ENCODE measurements at places on chromosomes 2 and 18.

- no peak for DNase-seq
These were observed at the start of gene TNFAIP6 for GRCh38 chr2:151357359-151357758. Gene TNFAIP6 (plus strand): TSS chr2:151357592. CDS start chr2:151357667, 75 bp downstream.

DNA sequence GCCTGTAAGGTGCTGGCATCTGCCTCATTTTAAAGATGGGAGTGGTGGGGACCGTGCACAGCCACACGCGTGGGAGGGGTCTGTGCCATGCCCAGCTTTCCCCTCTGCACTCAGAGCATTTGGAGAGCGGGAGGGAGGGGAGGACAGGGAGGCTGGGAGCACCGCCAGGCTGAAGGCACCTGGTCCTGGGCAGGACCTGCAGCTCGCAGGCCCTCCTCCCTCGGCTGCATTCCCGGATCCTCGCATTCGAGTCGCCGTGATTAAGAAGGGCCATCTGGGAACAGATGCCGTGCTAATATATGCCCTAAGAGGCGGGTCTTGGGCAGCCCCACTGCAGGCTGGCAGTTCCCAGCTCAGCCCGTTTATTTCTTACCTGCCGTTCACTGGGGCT lies 84.0 kb downstream of the PTGR3 start:
- DNase-seq = no peak

- DNase-seq = no peak
These were observed 2089.7 kb upstream of the CELF4 start for GRCh38 chr18:39655341-39655740.

DNA sequence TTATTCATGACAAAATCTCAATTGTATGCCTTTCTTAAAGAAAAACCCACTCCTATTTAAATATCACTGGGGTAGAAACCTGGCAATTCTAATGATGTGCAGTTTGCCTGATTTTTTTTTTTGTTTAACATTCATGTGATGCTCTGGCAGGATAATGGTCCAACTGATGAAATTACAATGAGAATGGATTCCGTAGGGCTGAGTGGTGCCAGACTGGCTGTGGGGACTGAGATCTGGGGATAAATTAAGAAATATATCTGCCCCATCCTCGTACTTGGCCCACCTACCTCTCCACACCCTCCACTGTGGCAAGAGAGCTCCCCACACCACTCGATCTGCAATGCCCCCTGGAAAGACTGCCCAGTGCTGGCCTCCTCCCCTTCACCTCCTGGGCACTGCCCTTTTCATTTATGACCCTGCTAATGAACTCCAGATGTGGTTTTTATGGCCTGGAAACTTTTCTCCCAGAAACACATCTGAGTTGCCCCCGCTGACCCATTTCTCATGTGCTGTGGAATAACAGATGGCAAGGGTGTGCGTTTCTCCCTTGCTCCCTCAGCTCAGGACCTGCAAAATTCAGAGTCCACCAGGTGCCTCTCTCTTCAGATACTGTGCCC lies 33.0 kb upstream of the RPL37A start:
- no peak for DNase-seq

- DNase-seq = no peak
These were observed 72.9 kb downstream of the ZBTB7C start for GRCh38 chr18:48336332-48336731.

GRCh38 chr2:8380026-8380425 lies 301.8 kb upstream of the ID2 start:
- no peak for DNase-seq

GRCh38 chr18:50460062-50460461 lies 85.2 kb downstream of the SKA1 start:
- DNase-seq = no peak

DNA sequence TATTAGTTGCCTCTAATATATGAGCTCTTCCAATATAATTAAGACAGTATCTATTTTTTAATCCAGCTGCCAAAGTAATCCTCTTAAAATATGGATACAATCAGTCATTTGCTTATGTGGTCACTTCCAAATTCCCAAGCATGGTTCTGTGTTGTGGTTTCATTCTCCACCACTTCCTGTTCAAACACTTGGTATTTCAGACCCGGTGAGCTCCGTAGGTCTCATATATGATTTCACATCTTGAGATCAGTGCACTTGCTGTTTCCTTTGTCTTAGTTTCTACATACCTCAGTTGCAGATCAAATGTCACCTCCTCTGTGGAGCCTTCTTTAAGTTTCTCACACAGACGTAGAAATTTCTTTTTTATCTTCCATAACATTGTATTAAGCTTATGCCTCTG lies 254.2 kb downstream of the KCNS3 start:
- DNase-seq = no peak

- DNase-seq = no peak
These were observed 63.0 kb downstream of the TANK start for GRCh38 chr2:161223139-161223732.

DNA sequence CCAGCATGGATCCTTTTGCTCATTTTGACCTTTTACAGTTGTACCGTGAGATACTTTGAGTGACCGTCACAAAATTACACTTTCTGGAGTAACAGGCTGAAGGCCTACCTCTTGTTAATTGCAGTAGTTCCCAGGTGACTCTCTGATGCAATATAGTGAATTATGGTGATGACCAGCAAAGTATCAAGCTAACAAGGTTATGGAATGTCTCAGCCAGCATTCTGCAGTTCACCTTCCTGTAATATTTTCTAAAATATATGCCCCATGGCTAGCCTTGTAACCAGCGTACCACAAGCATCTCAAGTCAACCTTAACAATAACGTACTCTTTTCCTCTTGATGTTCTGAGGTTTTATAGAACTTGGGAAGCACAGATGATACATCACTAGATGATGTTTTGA lies 234.7 kb downstream of the LTBP1 start:
- DNase-seq = no peak

DNA sequence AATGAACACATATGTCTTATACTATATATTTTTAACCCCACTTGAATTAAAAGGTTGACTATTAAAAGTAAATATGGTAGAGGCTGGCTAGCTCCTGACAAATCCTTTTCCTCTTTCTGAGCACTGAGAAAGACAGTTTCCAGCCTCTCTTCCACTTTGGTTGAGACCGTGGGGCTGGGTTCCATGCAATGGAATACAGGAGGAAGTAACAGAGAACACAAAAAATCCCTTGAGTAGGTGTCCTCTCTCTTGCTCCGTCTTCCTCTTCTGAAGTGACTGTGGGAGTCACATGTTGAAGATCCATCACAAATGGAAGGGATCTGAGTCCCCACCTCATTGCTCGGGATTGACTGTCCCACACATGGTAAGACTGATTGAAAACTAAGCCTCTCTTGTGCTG lies 36.6 kb upstream of the SIGLEC15 start:
- DNase-seq = no peak

GRCh38 chr2:215657844-215658243 lies 222.0 kb upstream of the FN1 start:
- DNase-seq = no peak

- no peak for DNase-seq
These were observed 135.5 kb downstream of the NAPG start for GRCh38 chr18:10661317-10661716.

- no peak for DNase-seq
These were observed 38.8 kb downstream of the G6PC2 start for GRCh38 chr2:168939918-168940317.

- no peak for DNase-seq
These were observed 23.0 kb downstream of the CYTIP start for GRCh38 chr2:157420771-157421323.

GRCh38 chr2:130768191-130768855 lies 13.0 kb downstream of the AMER3 start:
- DNase-seq = no peak

- no peak for DNase-seq
These were observed 71.3 kb upstream of the ACVR2A start for GRCh38 chr2:147773479-147773878.

DNA sequence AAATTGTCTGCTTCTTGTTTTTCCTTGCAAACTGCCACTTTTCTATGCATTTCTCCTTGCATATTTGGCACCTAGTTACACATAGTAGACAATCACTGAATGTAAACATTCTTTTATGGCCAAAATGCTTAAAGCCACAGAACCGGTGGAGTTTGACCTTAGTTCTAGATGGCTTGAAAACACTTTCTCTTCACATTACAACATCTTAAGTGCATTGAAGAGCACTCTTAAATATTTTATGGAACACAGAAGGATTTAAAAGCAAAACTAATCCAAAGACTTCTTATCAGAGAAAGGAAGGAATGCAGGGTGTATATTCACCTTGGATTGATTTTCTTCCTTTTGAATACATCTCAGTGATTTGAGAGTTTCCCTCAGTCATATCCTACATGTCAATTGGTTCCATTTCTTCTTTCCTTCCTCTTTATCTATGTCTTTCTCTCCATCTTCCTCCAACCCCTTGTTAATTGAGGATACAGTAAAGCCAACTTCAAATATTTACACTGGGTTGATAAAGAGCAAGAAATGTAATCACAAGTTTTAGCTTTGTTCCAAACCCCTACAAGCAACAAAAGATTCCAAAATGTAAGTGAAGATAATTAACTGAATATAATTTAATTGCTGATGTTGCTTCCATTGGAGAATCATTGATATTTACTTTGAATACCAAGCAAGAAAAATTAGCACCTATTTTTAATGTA lies 548.0 kb downstream of the CNTNAP5 start:
- DNase-seq = no peak

DNA sequence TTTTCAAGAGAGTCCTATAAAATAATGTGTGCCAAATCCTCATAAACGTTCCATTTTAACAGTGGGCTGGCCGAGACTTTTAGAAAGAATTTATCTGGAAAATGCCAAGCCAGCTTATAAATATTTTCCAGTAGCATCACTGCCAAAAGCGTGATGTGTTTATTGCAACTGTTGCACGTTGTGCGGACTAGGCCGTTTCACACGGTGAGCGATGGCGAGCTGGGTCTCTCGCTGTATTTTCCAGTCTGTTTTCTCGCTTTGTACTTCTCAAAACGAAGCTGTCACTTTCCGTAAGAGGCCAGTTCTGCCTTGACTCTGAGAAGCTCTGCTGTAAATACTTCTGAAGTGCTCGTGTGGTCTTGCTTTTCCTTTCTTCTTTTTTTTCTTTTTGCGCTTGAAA lies 65.0 kb upstream of the ZNF236 start:
- DNase-seq = no peak

DNA sequence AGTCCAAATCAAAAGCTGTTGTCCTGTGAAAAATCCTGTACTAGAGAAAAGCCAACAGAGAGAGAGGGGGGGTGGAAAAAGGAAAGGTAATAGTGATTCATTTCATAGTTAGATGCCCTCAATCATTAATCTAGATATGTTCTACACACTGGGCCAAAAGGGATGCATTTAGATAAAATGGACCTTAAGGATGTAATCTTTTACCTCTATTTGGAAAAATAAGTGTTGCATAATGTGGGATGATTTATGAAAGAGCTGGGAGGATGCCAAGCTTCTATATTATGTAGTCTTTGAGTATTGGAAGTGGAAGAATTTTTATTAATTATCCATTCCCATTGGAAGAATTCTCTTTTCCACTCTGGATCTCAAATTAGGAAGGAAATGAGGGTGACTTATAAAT lies 480.5 kb upstream of the ZEB2 start:
- no peak for DNase-seq

Measured in left forelimb (tissue), 1 donor.